ENCODE measurements at places on chromosomes 6 and 20.

DNA sequence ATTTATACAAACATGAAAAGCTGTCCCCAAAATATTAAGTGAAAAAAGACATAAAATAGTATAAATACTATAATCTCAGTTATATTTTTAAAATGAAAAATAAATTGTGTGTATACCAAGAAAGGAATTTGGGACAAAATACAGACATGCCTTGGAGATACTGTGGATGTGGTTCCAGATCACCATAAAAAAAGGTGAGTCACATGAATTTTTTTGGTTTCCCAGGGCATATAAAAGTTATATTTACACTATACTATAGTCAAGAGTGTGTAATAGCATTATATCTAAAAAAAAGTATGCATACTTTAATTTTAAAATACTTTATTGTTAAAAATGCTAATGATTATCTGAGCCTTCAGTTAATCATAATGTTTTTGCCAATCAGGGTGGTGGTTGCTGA, 17.4 kb upstream of the SDHAF4 start:
- DNase-seq = no peak

- DNase-seq = no peak
These were observed 66.4 kb downstream of the RPP40 start for GRCh38 chr6:4937414-4937813.

DNA sequence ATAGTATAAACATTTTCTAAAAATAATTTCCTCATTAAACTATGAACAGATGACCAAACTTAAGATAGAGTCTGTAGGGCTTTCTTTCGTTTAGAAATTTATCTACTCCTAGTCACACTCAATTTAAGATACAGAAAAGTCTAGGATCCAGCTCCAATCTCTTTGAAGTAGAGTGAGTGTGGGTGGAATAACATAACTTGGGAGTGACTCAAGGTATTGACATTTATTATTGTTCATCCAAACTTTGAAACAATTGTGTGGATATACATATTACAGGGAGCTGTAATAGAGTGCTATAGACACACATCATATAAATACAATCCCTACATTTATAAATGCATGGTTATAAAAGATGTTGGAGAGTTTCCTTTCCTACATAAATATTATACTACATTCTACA, 715.2 kb upstream of the MANEA start:
- DNase-seq = no peak

GRCh38 chr20:23366384-23366783, 4.4 kb downstream of the GZF1 start:
- DNase-seq = no peak

DNA sequence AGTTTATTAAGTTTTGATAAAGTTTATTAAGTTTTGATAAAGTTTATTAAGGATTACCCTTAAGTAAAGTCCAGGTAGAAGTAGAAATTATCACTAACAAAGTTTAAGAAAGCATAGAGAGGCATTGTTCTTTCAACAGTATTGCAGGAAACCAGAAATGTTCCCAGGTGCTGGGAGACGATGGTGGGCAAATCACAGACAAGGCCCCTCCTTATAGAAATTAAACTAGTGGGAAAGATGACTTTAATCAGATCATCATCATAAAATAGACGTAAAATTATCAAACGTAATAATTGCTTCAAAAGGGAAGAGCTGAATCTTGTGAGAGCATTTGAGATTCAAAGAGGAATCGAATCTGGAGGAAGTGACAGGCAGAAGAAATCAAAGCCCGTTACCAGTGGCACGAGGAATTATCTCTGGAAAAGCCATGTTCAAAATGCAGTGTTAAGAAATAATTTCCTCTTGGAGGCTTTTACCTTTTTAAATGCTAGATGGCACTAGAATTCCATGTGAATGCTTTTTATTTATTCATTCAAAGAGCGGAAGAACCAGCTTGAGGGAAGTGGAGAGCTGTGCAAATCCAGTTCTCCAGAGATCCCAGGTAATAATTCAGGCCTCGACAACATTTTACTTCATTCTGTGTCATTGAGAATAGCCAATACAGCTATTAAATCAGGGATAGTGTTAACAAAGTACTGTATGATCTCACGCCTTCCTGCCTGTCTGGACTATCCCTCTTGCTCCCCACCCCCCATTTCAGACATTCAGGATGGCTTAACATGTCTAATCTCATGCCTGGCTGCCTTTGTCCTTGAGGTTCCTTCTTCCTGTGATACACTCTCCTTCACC, 1.0 kb upstream of the APMAP start:
- no peak for DNase-seq

DNA sequence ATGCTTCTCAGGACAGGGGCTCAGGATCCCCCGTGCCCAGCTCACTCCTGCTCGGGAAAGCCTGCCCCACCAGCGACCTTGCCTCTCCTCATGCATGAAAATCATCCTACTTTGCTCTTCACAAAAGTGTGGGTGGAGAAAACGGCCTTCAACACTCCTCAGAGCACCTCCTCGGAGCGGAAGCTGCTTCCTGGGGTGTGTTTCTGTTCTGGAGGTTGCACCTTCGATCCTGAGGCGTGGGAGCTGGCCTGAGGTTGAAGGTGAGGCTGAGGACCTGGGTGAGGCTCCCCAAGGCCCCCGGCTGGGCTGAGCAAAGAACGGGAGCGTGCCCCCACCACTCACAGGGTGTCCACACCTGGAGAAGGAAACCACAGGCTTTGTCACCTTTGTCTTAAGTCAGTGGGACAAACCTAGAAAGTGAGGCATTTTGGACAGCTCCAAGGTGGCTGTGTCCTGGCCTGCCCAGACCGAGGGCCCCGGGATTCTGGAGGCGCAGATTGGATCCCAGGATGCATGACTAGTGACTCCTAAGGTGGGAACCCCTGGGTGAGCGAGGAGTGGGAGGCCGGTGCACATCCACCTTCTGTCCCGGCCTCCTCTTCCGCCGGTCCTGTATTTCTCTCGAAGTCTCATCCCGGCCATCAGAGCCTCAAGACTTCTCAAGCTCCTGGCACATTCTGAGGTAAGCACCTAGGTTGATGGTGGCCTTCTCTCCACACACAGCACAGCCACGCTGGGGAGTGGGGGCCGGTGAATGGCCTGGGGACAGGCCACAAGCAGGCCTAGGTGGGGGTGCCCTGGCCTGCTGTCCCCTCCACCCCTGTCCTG, 104.7 kb downstream of the TMEM242 start:
- no peak for DNase-seq

DNA sequence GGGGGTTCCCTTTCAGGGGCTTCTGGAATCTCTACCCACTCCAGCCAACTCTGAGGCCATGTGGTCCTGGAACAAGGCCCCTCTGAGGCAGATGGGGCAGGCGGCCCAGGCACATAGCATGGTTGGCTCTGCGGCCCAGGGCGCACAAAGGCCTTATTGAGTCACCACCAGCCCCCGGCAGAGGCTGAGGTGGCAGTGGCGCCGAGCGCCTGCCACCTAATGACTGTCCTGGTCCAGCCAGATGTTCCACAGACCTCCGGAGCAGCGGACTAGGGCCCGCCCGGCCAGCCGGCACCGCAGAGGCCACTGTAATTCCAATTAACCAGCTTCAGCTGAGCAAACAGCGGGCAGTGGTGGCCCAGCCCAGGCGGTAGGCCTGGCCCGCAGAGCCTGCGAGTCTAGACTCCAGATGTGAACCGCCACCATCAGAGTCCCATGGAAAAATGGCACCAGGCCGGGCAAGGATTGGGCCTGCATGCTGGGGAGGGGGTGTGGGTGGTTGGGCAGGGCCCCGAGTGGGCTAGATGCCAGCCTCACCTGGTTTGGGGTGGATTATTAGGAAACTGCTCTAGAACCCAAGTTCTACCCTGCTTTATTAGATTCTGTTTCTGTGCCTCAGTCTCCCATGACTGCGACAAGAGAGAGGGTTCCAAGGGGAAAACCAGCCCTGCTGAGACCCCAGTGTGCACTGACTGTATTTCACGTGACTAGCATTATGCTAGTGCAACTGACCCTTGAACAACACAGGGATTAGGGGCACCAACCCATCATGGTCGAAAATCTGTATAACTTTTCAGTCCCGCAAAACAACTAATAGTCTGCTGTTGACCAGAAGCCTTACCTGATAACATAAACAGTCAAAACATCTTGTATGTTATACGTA, 34.1 kb upstream of the ID1 start:
- no peak for DNase-seq

GRCh38 chr6:127484212-127484863, 25.1 kb upstream of the KIAA0408 start:
- DNase-seq = no peak

- no peak for DNase-seq
These were observed 155.9 kb downstream of the NRN1 start for GRCh38 chr6:5850848-5851255.

Measured in activated CD4-positive, alpha-beta T cell treated with anti-CD3 and anti-CD28 coated beads, Interleukin-2, amount 50 U/mL, for 1 hour (primary cell).